ENCODE measurements at places on chromosomes 7 and 10.

GRCh38 chr10:77721815-77722214 lies 84.2 kb upstream of the KCNMA1 start:
- no peak for DNase-seq

GRCh38 chr7:146119002-146119401 lies 2.4 kb downstream of the CNTNAP2 start:
- DNase-seq: no peak

DNA sequence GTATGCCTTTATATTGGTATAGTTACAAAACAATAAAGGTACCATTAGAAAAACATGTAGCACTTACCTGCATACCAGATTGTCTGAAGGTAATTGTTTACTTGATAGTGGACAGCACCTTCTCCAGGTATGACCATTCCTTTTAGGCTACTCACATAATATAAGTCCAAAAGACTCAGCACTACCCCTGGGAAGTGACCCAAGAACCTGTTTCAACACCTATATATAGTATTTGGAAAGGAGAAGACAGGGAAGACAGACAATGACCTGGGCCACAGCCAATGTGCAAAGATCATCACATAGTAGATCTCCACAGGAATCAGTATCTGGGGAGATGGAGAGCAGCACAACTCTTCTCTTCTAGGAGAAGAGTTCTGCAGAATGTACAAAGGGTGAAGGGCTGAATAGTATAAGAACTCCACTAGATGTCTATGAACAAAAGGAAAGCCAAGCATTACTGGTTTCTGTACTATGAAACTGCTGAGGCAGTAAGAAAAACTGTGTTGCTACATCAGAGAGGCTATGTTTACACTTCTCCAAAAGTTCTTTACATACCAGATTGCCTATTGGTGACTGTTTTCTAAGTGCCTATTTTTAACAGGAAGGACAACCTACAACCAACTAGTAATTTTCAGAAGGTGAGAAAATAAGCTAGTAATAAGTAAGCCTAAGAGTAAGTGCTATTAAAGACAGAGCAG lies 159.2 kb downstream of the BTAF1 start:
- DNase-seq: no peak

- DNase-seq: no peak
Observed at GRCh38 chr10:102511583-102512274, 8.0 kb downstream of the SUFU start.

- DNase-seq: no peak
Observed at GRCh38 chr7:157547102-157547501, 210.3 kb downstream of the DNAJB6 start.

DNA sequence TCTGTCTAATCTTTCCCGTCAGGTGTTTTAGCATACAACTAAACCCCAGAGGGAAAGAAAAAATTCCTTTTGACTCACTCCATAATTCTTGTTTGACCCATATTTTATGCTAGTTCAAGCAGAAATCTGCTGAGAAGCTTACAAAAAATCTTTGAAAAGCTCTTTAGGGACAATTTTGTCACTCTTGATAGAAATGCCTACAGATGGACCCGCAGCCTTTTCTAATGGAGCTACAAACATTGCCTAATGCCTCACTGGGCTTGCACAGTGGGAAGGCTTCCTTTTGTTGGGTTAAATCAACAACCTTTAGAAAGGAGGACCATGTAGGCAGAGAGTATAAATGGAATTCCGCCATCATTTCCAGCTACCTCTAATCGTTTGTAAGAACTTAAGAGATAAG lies 344.5 kb downstream of the PCLO start:
- no peak for DNase-seq

GRCh38 chr10:52774600-52775106 lies 2.1 kb upstream of the MBL2 start:
- no peak for DNase-seq

DNA sequence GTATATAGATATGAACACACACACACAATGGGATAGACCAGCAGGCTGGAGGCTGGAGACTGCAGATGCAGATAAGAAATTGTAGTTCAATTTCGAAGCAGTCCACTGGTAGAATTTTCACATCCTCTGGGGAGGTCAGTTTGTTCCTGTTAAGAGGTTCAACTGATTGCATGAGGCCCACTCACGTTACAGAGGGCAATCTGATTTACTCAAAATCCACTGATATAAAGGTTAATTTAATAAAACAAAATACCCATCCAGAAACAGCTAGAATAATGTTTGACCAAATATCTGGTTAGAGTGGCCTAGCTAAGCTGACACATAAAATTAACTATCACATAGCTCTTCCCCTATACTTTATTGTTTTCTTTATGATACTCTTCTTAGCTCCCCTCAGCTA lies 162.9 kb upstream of the SMIM30 start:
- no peak for DNase-seq

- DNase-seq: no peak
Observed at GRCh38 chr10:119497243-119497642, 45.3 kb downstream of the RGS10 start.

GRCh38 chr7:274266-274665 lies 15.7 kb upstream of the FOXL3 start:
- no peak for DNase-seq

GRCh38 chr10:4671451-4672145 lies 154.4 kb upstream of the AKR1E2 start:
- no peak for DNase-seq

- DNase-seq: peak; percentile 1
Observed at GRCh38 chr7:37247861-37248260, 200.8 kb downstream of the ELMO1 start.

GRCh38 chr10:72850861-72851260 lies 42.7 kb upstream of the OIT3 start:
- no peak for DNase-seq

DNA sequence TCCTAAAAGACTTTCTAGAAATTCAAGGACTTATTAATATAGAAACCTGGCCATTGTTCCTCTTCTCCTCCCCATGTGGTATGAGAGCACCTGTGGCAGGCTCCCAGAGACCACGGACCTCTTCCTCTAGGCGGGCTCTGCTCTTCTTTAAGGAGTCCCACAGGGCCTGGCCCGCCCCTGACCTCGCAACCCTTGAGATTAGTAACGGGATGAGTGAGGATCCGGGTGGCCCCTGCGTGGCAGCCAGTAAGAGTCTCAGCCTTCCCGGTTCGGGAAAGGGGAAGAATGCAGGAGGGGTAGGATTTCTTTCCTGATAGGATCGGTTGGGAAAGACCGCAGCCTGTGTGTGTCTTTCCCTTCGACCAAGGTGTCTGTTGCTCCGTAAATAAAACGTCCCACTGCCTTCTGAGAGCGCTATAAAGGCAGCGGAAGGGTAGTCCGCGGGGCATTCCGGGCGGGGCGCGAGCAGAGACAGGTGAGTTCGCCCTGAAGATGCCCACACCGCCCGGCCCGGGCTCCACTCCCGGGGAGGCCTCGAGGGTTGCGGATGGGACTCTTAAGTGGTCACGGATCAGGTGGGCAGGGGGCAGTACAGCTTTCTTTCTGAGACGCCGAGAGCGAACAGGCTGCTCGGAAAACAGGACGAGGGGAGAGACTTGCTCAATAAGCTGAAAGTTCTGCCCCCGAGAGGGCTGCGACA lies at the start of gene SLC26A4:
SLC26A4 (plus strand) TSS at position 448 of the 700 bp plus-strand sequence. CDS start 814 bp downstream, outside the sequence.
- DNase-seq: no peak

DNA sequence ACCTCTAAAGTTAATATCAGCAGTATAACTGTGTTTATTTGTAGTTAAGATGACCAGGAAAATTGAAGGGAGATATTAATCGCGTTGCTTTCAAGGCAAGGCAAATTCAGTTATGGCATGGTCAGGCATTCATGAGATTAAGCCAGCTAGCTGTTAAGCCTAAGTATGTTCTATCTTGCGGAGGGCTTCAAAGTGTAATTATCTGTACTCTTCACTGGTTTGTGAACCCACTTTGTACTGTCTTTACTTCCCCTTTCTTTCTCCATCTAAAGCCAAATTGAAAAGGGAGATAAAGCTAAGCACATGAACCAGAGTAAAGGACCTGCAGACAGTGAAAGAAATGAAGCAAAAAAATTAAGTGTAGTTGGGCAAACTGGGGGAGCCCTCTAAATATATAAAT lies 483.1 kb upstream of the NRP1 start:
- no peak for DNase-seq

GRCh38 chr7:158819571-158820203 lies 9.6 kb downstream of the ESYT2 start:
- peak; percentile 32 for DNase-seq

DNA sequence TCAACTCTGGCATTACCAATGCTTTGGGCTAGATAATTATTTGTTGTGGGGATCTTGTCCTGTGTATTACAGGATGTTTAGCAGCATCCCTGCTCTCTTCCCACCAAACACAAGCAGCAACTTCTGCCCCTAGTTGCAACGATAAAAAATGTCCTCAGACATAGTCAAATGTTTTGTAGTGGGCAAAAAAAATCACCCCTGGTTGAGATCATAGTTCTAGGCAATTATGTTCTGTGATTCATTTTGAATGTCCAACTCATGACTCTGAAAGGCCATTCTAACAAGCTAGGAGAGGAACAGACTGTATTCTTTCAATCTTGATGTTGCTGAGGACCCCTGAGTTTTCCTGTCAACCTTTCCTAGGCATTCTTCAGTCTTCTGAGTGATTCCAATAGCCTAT lies 79.5 kb downstream of the RTKN2 start:
- peak; percentile 4 for DNase-seq

DNA sequence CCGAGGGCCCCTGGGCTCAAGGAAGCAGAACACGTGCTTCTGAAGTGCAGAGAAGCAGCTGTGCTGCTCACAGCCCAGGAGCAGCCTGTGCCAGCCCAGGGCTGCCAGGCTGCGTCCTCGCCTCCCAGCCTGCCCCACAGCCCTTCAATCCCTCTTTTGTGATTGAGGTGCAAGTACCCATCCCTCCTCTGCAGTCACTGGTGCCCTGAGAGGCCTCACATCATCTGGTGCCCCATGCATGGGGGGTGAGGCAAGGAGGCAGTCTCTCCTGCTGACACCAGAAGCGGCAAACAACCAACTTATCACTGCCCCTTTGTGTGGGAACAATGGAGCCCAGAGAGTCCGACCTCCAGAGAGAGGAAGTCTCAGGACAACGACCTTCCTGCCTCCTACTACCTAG lies 49.8 kb upstream of the FGFR2 start:
- DNase-seq: no peak

- no peak for DNase-seq
Observed at GRCh38 chr7:111067251-111067650, 23.7 kb upstream of the LRRN3 start.

- no peak for DNase-seq
Observed at GRCh38 chr7:42156967-42157721, 79.9 kb downstream of the GLI3 start.

DNA sequence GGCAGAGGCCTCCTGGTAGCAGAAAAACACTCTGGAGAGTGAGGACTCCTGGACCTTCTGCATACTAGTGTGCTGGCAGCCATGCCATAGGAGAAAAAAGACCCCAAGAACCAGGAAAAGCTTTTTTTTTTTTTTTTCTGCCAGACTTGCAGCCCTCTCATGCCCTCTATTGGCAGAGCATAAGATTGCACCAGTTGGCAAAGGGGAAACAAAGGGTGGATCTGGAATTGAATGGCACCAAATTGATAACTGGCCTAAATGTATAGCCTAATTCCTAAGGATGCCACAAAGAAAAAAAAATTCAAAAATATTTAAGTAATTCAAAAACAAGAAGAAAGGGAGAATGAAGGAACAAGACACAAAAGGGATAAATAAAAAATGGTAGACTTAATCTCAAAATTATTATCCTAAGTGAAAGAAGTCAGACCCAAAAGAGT lies 112.5 kb upstream of the GHITM start:
- DNase-seq: no peak

- DNase-seq: no peak
Observed at GRCh38 chr7:38262545-38262944, 10.9 kb downstream of the TARP start.

GRCh38 chr10:62710182-62710581 lies 94.3 kb upstream of the ADO start:
- no peak for DNase-seq

DNA sequence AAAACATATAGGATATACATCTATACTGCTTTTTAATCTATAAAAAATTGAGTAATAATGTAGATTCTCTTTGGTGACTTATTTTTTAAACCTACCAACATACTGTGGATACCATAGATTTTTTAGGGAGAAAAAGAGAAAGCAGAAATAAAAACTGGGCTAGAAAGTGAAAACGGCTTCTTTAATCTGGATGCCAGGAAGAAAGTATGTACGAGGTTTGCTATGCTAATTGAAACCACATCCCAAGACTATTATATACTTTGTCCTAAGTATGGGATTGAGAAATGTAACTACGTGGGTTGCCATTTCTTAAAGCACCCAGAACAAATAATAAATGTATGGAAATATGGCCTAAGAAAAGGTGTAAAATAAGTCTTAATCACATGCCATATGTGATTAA lies 129.0 kb upstream of the NFE2L3 start:
- DNase-seq: no peak
